ENCODE measurements at places on chromosomes 5 and 9. TPM values are rescaled to one million over a fixed set of nuclear protein-coding genes. Genes with fewer than 3 reads are reported as not detected.

- no peak for DNase-seq
These were observed 9.9 kb upstream of the SPIN1 start for GRCh38 chr9:88378317-88378716.

GRCh38 chr9:72399391-72399790, 34.4 kb upstream of the ZFAND5 start:
- no peak for DNase-seq

- DNase-seq, result no peak
These were observed 169.1 kb upstream of the DMAC1 start for GRCh38 chr9:7968687-7969086.

The CCDC171 gene
- polyA plus RNA-seq, result 5.5 TPM

Data from left renal cortex interstitium (tissue), 4 donors.